ENCODE measurements at places on chromosomes 13 and 19.

- DNase-seq = no peak
These were observed 104.6 kb upstream of the IPO5 start for GRCh38 chr13:97848886-97849285.

- no peak for DNase-seq
These were observed 181.8 kb downstream of the COL4A1 start for GRCh38 chr13:110125157-110125556.

- DNase-seq = no peak
These were observed 24.7 kb upstream of the MIER2 start for GRCh38 chr19:369256-369655.

GRCh38 chr13:105159841-105160240 lies 1375.6 kb downstream of the EFNB2 start:
- DNase-seq = no peak

DNA sequence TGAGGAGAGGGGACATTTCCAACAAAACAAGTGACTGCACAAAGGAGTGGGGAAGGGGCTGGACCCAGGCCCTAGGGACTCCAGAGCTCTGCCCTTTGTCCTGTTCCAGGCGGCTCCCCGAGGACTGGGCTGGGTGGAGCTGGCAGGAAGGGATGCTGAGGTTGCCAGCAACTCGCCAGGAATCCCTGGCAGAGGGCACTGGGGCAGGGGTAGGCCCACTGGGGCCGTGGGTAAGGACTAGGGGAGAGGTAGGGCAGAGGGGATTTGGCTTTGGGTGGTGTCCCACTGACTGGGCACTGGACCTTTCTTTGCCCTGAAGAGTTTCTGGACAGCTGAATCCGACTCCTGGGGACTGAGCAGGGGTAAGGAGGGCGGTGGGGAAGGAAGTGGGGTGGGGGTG lies 7.9 kb downstream of the LIPE start:
- no peak for DNase-seq

DNA sequence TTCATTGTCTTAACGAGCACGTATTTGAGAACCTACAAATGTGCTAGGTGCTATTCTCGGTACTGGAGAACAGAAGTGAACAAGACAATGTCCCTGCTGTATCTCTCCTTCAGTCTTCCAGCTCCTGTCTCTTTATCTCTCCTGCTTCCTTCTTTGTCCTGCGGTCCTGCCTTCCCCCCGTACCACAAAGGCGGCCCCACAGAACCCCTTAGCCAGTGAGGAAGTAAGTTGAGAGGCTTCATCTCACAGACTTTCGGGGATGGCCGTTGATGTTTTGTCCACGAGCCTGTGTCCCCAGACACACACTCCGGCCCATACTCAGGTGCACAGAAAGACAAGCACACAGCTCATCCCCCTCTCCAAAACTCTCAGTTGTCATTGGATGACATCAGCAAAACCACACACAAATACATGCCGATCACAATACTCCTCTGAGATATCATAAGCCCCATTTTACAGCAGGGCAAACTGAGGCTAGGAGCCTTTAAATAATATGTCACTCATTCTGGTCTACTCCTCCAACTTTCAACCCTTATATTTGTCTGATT lies 507 bp upstream of the SWSAP1 start:
- DNase-seq = no peak

DNA sequence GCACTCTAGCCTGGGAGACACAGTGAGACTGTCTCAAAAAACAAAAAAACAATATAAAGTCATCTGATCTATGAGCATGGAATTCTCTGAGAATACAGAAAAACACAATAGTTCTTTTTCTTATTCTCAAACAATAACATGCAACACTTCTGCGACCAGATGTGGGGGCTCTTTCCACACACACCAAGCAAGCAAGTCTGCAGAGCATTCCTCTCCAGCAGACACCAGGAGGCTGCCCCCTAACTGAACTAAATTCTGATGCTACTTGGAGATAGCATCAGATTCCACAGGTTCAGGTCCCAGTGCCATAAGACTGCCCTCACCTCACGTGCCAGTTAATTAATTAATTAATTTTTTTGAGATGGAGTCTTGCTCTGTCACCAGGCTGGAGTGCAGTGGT lies 27.7 kb downstream of the ZNF101 start:
- no peak for DNase-seq

- DNase-seq = no peak
These were observed 2.3 kb upstream of the KBTBD7 start for GRCh38 chr13:41196620-41197019.

GRCh38 chr13:106121173-106121754 lies 414.2 kb downstream of the EFNB2 start:
- no peak for DNase-seq

- no peak for DNase-seq
These were observed 2.9 kb downstream of the GNG7 start for GRCh38 chr19:2699413-2700140.

All from GM19239 (cell line).